LHCN-M2 (cell line): ENCODE measurements at places on chromosomes 3 and 15. TPM values are rescaled to one million over a fixed set of nuclear protein-coding genes. Genes with fewer than 3 reads are reported as not detected.
A peak's percentile ranks its signal among the peaks of the same experiment; 100 is the strongest.

- DNase-seq, result no peak
Measured at GRCh38 chr15:59174151-59174834, 32.4 kb upstream of the LDHAL6B start.

- DNase-seq, result no peak
Measured at GRCh38 chr15:40241269-40242212, 2.7 kb downstream of the PAK6 start.

TNFSF10 gene
- total RNA-seq, result not detected in 2 replicates

FOXB1 gene
- total RNA-seq, result not detected in 2 replicates

- DNase-seq, result no peak
Measured at GRCh38 chr3:123552095-123552714, 32.6 kb downstream of the HACD2 start.

GRCh38 chr3:73540969-73541740, 83.6 kb downstream of the PDZRN3 start:
- peak; percentile 55 for DNase-seq

GRCh38 chr3:113514265-113514769, 639 bp downstream of the SPICE1 start:
- no peak for DNase-seq

GRCh38 chr3:87136066-87136596, 91.0 kb upstream of the CHMP2B start:
- no peak for DNase-seq

DNA sequence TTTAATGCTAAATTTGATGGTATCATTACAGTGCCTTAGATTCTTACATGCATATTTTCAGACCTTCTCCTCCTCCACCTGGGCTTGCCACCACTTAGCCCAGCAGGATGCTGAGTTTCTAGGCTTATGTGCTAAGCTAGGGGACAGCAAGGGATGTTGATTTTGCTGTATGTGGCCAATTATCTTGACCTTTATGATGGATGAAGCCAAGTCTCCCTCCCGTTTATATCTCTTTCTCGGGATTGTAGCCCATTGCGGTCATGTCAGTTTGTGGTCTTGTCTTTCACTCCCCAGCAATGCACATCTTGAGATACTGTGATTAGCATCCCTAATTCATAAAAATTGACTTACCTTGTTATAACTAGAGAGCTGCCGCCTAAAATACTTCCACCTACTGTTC, 278.7 kb upstream of the SOX2 start:
- DNase-seq, result no peak

CYP11A1 gene
- not detected in 2 replicates for total RNA-seq

ACKR4 gene
- total RNA-seq, result not detected in 2 replicates

DNA sequence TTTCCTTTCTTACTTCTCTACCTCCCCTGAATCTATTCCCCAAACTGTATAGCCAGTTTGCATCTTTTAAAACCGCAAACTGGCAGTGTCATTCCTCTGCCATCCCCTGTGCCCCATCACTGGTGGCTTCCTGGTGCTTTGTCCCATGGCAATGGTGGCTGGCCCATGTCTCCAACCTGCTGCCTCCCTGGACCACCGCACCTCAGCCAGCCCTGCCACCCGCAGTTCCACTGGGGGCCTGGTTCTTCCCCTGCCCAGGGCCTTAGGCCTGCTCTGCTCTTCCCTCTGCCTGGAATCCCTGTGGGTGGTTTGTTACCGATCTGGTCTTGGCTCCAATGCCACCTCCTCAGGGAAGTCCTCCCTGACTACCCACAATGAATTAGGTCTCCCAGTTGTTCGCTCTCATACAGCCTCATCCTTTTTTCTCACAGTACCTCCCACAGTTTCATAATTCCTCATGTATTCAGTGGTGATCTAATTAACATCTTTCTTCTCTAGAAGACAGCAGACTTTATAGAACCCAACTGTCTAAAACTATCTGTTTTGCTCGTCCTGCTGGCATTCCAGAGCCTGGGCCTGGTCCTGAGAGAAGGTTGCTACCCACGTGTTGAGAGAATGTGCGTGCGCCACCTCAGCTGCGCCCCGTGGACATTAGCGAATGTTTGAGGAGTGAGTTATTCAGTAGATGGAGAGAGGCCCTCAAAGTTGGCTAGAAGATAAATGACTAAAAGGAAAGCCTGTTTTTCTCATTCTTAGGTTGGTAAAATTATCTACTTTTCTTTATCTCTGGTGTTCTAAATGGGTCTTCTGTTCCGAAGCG, 130.1 kb downstream of the DNAJB8 start:
- no peak for DNase-seq

DNA sequence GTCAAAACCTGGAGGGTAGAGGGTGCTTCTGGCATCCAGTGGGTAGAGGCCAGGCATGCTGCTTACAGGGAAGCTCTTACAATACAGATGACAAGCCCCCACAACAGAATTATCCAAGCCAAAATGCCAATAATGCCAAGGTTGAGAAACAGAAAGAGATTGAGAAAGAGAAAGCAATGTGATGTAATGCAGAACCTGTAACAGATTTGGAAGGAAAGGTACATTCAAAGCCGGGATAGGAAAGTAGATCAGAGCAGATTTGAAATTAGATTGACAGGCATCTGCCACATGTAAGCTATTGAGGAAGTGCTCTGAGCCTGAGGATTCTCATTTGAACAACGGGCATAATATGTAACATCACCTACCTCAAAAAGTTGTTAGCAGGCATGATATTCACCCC, 157.9 kb downstream of the FHIT start:
- DNase-seq, result no peak

SNRPA1 gene
- 25.1 and 25.4 TPM in 2 replicates for total RNA-seq

- DNase-seq, result peak; percentile 13
Measured at GRCh38 chr3:174498638-174499037, 360.5 kb upstream of the NAALADL2 start.

ZDHHC23 gene
- 0.06 and 0.11 TPM in 2 replicates for total RNA-seq

DNA sequence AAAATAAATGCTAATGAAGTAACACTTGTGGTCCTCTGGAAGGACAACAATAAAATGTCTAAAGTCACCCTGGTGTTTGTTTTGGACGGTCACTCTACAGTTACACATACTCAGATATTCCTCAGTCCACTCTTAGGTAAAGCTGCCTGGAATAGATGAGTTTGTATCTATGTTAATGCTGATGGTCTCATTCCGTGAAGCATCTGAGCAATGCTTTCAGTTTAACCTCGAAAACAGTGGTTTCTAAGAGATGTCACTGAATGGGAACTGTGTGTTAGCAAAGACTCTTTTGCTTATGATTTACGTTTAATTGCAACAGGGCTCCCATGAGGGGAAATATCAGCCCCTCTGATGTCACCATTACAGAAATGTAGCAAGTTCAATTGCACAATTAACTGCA, 49.1 kb downstream of the FBN1 start:
- no peak for DNase-seq

DNA sequence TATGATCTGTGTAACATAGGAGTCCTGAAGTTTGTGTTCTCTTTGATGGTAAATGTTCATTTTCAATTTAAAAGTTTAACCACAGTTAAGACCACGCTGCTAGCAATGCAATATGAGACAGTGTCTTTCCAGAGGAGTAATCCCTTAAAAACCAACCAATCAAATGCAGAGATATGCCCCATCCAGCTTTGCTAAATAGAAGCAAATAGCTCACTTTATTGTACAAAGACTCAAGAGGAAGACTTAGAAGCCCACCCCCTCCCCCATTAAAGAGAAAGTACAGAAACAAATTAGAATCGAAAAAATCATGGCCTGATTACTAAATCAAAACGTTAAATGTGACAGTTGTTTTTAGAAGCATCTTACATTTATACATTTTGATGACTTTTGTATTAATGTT, 2.1 kb upstream of the ANP32A start:
- no peak for DNase-seq

DNA sequence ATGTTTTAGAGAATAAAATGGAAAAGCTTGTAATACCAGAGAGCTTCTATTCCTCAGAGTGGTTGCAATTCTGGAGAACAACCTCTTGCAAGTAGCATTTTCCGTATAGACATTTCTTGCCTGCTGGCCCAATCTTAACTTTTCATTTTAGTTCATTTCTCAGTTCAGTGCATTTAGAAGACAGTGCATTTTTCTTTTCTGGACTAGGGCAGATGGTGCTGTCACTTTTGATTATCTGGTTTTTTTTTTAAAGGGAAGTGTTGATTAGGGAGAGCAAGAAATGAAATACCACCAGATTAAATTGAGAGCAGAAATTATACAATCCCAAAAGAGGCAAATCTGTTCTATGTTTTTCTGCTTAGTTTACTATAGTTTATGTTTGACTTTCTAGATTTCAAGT, 172.7 kb downstream of the GHSR start:
- no peak for DNase-seq

- DNase-seq, result peak; percentile 42
Measured at GRCh38 chr3:159250961-159251360, 449.1 kb downstream of the MFSD1 start.

IMPG2 gene
- 0.19 and 0.23 TPM in 2 replicates for total RNA-seq

DNA sequence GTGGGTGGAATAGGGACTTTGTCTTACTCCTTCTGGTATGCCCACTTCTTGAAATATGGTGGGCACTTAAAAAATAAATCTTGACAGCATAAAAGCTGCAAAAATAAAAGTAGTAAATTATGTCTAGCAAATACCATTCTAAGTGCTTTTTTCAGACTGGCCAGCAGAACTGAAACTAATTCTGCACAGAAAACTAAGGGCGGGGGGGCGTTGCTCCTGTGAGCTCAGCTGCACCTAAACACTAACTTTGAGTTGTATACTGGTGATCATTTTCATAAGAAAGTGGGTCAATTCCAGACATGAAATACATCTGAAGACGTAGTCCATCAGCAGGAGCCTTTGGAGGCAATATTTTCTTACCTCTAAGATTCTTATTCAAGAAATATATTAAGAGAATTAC, 114.8 kb downstream of the WDR76 start:
- no peak for DNase-seq

- no peak for DNase-seq
Measured at GRCh38 chr15:100017140-100017539, 283.9 kb upstream of the LYSMD4 start.

DNA sequence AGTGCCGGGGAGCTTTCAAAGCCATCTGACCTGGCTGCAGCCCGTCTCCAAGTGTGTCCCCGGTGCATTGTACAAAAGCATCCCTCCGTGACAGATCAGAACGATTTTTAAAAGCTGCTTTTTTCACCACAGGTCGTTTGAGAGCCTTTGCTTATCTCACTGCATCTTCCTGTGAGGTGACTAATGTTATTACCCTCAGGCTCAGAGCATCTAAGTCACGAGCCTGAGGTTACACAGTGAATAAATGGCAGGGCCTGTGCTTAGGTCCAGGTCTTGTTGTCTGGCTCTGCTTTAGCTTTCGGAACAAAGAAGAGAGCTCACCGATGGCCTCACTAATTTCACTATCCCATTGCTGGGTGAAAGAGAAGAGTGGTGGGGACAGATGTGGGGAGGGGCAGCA, 83.3 kb downstream of the SEC22A start:
- no peak for DNase-seq

CADM2 gene
- total RNA-seq, result not detected in 2 replicates

DNA sequence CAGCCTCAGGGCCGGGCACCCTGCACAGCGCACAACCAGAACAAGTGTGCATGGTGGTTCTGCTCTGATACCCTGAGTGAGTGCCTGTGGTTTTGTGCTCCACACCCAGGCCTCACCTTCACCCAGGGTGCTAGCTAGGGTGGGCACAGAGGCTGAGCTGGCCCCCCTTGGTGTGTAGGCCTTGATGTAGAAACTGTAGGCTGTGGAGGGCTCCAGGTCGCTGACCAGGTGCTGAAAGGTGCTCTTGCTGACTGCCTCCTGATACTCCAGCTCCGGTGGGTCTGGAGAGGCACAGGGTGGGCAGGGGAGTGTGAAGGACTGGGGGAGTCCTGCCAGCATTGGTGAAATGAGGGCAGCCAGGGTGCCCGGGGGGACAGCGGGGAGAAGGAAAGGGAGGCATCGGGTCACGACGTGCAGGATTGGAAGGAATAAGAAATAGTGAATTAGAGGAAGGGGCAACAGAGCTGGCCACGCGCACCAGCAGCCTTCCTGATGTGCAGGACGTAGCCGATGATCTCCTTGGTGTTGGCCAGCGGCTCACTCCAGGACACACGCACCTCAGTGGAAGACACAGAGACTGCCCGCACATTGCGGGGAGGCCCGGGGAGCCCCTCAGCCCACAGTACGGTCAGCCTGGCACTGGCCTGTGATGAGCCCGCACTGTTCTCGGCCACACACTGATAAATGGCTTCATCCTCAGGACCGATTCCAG, 26.6 kb downstream of the RNU5B-1 start:
- DNase-seq, result no peak

- no peak for DNase-seq
Measured at GRCh38 chr15:74829991-74830390, 3.6 kb downstream of the CPLX3 start.

SEMA3G gene
- not detected in 2 replicates for total RNA-seq

DNA sequence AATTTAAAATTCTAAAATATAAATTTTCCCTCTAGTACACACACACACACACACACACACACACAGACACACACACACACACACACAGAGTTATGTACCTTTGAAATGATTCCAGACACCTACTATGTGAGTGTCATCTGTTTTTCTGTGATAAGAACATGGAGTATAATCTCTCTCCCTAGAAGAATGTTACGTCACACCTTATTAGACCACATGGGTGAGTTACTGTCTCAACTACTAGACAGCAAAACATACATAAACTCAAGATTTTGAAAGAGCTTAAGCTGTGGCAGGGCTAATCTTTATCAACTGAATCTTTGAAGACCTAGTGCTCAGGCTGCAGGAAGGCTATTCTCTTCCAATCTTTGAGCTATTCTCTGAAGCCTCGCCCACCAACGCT, 385.9 kb upstream of the BCHE start:
- no peak for DNase-seq

DNA sequence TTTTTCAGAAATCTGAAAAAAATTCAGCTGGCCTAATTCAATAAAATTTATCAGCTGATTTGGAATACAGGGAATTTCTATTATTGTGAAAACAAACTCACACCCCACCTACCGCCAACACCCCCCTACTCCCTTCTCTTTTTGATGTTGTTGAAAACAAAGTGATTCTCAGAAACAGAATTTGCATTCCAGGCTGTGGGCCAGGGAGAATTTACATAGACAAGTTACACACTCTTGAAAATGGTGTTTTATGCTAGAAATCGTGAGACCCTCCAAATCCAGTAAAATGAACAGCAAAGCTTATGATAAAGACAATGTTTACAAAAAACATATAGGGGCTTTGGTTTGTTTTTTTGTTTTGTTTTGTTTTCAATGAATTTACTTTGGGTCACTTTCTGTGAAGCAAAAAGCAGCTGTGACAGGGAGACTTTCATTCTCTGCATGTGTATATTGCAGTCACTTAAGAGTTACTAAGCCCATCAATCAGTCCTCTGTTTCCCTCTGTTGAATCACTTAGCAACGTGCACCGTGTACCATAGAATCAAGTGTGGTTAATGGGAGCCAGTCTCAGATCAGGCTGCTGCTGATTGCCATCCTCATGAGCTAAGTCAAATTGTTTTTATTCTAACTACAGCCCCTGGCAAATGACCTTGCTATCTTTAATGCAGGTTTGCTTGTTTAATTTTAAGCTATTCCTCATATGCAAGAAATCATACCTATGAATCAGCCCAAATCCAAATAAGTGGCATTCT, 159.8 kb downstream of the ALCAM start:
- DNase-seq, result peak; percentile 29

NPAP1 gene
- total RNA-seq, result not detected in 2 replicates

PLA1A gene
- 0.13 TPM in 1 of 2 replicates, not detected in the other for total RNA-seq

MUC20 gene
- not detected in 2 replicates for total RNA-seq

GRCh38 chr3:12922306-12922705, 80.9 kb upstream of the RPL32 start:
- DNase-seq, result no peak

GATA2 gene
- 0.17 and 0.90 TPM in 2 replicates for total RNA-seq

LYZL4 gene
- total RNA-seq, result not detected in 2 replicates

GRCh38 chr3:111073218-111073617, 1.6 kb downstream of the NECTIN3 start:
- peak; percentile 44 for DNase-seq
